ENCODE measurements at places on chromosomes 13 and 19.

- peak; percentile 86 for DNase-seq
Measured at GRCh38 chr19:3270902-3271301, 46.4 kb downstream of the CELF5 start.

DNA sequence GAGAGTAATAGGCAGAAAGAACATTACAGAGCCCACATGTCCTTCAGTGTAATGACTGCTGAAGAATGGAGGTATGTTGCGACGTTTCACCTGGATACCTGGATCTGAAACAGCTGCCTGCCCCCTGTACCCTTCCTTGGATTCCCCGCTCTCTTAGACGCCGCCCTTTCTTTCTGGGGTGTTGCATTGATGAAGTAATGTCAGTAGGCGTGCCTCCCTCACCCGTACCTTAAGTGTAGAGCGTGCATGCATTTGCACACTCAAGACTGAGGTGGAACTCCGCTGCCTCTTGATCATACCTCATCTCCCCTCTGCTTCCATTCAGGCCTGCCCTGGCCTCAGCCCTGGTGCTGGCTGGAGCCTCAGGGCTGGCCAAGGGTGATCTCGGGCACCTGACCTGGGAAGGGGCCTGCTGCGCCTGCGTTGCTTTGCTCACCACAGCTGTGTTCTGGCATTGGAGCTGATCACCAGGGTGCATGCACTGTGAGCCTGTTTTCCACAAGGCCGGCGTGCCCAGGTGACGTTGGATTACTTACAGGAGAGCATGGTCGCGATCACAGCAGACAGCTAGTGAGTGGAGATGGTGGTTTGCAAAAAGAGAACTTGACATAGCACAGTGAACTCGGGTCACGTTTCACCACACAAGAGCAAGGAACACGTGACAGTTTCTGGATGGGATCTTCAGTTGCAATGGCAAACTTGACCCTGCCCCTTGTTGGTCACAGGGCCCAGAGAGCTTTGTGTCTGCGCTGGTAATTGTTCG lies 99.0 kb downstream of the ARHGEF7 start:
- no peak for DNase-seq

DNA sequence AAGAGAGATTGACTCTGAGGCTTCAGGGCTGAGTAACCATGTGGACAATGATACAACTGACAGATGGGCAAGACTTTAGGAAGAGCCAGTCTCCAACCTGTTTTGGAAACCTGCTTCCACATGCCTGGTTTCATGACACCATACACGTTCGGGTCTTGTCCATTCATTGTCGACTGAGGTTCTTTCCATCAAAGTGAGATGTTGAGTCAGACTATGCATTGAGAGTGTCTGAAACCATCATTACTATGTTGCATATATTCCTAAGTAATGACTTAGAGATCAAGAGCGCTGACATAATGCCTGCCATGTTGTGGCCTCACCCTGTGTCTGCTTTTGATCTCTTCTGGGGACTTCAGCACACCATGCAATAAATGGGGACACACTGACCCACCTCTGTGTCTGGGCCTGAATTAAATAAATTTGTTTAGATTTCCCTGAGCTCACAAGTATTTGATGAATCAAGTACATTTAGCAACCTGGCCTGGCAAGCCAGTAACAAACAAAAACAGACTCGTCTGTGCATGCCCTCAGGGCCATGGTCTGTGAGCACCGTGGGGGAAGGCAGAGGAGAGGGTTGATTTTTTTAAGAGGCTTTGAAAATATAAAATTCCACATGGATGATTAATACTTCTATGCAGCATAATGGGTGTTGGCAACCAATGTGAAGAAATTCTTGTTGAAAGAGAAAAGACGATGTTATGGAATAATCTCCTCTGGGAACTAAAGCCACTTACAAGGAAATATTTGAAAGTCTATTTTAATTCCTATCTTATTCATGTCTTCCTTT lies 49.9 kb upstream of the UBAC2 start:
- DNase-seq: no peak

GRCh38 chr19:46616631-46617322 lies 8.1 kb downstream of the PTGIR start:
- no peak for DNase-seq

DNA sequence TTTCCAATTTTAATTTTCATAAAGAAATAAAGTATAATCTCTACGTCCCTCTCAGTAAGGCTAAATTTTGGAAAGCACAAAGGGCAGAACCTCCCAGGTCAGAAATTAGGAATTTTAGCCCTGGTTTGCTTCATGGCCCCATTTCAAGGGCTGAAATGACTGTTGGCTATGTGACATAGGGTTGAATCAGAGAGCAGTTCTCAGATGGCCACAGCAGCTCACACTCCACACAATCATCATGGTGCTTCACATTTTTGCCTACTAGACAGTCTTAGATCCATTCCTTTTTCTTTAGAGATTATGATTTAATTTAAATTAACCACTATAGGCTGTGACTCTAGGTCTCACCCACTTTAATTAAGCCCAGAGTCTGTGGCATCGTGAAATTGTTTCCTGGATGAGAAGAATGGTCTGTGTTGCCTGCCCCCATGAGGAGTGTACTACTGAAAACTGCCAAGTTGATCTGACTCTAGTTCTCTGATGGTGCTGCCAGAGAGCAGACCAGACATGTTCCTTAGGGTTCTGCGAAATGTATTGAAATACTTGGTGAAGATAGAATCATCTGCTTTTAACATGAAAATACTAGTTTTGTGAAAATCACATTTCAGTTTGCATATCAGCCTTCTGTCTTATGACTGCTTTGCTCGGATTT lies 57.4 kb downstream of the ESD start:
- DNase-seq: no peak

- DNase-seq: no peak
Measured at GRCh38 chr13:113309473-113309872, 12.4 kb downstream of the LAMP1 start.

- no peak for DNase-seq
Measured at GRCh38 chr19:36140304-36141038, 605 bp downstream of the CAPNS1 start.

DNA sequence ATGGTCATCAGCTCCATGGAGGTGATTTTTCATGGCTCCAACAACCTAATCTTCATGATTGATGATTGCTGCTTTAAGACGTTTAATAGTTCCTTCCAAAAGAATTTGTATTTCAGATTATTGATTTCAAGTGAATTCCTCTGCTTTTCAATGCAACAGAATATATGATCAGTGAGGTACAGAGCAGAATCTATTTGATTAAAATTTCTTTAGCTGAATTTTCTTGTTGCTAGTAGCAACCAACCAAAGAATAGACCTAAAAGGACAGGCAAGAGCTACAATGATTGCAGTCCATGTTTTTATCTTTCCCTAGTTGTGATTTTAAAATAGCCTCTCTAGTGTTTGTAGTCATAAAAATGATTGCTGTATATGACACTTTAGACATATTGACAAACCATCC lies 76.8 kb upstream of the SCEL start:
- DNase-seq: no peak

GRCh38 chr13:63979951-63980350 lies 2564.3 kb upstream of the PCDH20 start:
- DNase-seq: no peak

GRCh38 chr13:68046903-68047302 lies 816.8 kb upstream of the PCDH9 start:
- DNase-seq: no peak

DNA sequence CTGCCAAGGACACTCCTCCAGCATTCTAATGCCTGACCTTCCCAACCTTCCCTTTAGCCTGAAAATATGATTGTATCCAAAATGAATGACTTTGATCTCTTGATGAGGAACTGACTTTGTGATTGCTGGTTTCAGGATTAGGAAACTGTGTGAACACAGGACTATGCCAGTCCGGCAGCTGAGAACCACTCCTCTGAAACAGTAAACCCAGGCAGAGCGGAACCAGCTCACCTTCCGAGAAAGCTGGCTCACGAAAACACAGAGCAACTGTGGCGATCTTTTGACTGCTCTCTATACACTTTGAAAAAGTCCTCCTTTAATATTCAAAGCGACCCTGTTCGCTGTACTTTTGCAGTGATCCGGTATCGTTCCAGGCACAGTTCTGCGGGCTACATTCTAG lies 258.8 kb upstream of the IRS2 start:
- no peak for DNase-seq

GRCh38 chr19:36973021-36973843 lies 57.1 kb downstream of the ZNF568 start:
- DNase-seq: no peak

GRCh38 chr19:50896591-50897190 lies 14.5 kb downstream of the KLK4 start:
- DNase-seq: peak; percentile 28

DNA sequence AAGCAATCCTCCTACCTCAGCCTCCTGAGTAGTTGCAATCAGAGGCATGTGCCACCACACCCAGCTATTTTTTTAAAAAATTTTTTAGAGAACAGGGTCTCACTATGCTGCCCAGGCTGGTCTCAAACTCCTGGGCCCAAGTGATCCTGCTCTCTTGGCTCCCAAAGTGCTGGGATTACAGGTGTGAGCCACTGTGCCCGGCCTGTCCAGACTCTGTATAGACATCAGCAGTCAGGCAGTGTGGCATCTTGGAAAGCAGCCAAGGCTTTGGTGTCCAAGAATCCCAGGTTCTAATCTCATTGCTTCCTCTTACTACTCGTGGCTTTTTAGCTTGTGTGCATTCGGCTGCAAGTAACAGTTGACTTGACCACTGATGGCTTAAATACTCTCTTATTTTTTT lies 43.4 kb downstream of the BICRA start:
- no peak for DNase-seq

GRCh38 chr13:73542446-73542845 lies 483.6 kb downstream of the KLF5 start:
- no peak for DNase-seq

DNA sequence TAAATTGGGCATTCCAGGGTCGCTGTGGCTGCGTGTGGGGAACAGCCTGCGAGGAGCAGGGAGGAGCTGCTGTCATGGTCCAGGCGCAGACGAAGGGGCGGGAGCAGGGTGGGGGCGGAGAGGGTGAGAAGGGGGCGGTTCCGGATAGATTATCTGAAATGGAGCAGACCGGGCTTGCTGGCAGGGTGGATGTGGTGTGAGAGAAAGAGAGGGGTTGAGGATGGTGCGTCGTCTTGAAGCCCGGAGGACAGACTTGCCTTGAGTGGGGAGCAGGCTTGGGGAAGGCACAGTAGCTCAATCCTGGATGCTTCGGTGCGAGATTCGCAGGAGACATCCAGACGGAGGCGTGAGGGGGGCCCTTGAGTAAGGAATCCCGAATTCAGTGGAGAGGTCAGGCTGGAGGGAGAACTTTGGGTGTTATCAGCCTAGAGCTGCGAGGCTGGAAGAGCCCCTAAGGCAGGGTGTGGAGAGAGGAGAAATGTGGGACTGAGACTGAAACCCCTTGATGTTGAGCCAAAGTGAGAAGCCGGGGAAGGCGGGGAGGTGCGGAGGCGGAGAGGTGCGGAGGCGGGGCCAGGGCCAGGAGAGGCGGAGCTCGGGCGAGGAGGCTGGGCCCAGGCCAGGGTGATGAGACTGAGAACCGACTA lies 40.6 kb downstream of the DPF1 start:
- no peak for DNase-seq

DNA sequence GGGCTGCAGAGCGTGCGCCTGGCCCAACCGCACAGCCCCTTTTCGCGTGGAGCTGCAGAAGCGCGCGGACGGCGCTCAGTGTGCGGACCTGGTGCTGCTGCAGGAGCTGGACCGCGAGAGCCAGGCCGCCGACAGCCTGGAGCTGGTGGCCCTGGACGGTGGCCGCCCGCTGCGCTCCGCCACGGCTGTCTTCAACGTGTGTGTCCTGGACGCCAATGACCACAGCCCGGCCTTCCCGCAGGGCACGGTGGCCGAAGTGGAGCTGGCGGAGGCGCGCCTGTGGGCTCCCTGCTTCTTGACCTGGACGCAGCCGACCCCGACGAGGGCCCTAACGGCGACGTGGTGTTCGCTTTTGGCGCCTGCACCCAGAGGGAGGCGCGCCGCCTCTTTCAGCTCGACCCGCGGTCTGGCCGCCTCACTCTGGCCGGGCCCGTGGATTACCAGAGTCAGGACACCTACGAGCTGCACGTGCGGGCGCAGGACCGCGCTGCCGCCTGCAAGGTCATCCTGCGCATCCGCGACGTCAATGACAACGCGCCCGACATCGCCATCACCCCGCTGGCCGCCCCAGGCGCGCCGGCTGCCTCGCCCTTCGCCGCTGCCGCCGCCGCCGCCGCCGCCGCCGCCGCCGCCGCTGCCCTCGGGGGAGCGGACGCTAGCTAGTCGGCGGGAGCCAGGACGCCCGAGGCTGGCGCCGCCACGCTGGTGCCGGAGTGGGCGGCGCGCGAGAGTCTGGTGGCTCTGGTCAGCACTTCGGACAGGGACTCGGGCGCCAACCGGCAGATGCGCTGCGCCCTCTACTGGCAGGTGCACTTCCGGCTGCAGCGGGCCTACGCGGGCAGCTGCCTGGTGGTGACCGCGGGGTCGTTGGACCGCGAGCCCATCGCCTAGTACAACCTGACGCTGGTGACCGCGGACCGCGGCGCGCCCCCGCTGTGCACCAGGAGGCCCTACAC lies 172.2 kb downstream of the OLFM4 start:
- no peak for DNase-seq

DNA sequence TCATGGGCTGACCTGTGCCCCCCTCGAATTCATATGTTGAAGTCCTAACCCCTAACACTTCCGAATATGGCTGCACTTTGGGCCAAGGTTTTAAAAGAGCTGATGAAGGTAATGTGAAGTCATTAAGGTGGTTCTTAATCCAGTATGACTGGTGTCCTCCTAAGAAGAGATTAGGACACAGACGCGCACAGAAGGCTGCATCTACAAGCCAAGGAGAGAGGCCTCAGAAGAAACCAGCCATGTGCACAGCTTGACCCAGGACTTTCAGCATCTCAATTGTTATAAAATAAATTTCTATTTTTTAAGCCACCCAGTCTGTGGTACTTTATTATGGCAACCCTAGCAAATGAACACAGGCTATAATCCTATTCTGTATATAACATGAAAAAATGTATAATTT lies 99.9 kb downstream of the DOCK9 start:
- DNase-seq: no peak

DNA sequence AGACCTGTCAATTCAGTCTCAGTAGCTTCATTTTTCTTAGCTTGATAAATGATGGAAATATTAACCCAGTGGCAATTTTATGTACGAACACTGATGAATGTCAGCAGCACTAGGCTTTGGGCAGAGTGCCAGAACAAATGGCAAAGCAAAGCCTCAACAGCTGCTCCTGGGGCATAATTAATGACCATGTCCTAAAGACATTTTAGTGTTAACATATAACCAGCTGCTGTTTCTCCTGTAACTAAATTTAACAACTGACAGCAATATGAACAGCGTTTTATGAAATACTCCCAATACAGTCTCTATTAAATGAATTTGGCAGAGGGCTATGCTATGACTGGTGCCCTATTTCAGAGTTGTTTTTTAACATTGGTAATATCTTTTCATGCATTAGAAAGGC lies 47.1 kb downstream of the ZNF568 start:
- DNase-seq: no peak

GRCh38 chr19:1474765-1475351 lies 4.2 kb downstream of the C19orf25 start:
- DNase-seq: no peak

- DNase-seq: no peak
Measured at GRCh38 chr13:43804461-43805070, 17.8 kb upstream of the ENOX1 start.

GRCh38 chr19:58409010-58409790 lies 751 bp downstream of the ZNF584 start:
- no peak for DNase-seq
